C1 segment of cervical spinal cord (tissue), 14 donors: ENCODE measurements at places on chromosomes 11 and 22.

- DNase-seq: no peak
These were observed 293.9 kb downstream of the GUCY1A2 start for GRCh38 chr11:106724293-106724892.

DNA sequence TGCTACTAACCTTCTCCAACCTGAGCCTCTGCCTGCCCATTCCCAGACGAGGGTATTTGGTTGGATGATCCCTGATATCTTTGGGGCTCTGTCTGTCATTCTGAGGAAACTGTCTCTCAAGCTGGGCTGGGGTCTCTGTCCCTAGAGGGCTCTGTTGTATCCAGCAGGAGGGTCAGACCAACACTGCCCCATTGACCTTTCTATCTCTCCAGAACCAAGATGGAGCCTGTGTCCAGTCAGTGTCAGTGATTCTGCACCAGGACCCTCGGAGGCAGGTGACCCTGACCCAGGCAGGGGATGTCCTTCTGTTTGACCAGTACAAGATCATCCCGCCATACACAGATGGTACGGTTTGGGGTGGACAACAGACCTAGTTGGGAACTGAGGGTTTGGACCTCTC, 21.9 kb downstream of the OTOG start:
- DNase-seq: no peak

DNA sequence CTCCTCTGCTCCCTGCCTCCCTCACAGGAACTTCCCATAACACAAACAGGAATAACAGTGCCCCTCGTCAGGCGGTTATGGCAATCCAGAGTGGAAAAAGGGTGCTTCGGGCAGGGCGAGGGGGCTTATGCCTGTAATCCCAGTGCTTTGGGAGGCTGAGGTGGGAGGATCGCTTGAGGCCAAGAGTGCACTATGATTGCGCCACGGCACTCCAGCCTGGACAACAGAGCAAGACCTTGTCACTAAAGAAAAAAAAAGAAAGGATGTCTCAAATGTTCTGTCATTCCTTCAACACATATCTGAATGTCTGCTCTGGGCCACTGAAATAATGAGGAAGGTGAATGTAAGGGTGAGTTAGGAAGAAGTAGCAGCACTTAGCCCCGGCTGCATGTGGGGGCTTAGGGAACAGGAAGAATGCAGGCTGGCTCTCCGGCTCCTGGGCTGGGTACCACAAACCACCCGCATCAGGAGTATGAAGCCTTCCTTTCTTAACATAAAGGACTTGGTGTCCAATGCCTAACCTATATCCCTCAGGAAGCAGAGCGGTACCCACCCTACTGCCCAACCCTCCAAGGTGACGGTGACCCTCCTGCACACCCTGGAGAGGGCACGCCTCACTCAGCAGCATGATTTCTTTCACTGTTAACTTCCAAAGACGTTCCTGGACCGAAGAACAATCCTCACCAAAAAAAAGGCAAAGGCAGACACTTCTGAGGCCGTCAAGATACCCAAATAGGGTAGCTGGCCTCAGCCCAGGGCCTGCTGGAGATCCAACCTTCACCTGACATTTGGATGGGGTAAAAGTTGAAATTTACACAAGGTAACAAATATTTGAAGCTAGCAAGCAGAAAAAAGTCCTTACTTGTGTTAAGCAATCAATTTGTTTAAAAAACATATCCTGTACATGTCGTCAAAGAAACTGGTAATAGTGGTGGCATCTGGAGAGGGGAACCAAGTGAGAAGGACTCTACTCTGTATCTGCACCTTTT, 3.8 kb downstream of the CPT1A start:
- DNase-seq: no peak

GRCh38 chr22:40659166-40659565, 20.1 kb upstream of the MCHR1 start:
- no peak for DNase-seq

DNA sequence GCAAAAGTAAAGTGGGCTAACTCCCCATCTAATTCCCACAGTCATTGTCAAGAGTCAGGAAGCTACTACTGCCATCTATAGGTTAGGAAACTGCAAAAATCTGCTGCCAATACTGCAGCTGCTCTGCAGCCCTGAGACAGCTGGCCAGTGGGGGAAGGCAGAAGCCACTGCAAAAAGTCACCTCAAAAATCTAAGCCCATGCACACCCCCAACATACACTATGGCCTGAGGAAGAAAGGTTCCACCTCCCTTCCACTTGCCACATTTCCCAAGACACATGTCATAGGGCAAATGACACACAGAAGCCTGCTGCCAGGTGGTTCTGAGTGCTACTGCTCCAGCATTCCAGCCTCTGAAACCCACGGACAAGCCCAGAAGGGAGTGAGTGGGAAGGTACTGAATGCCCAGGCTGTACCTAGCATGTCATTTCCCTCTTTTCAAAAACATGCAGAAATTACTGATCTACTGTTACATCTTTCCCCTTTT, 36.9 kb downstream of the DGCR2 start:
- DNase-seq: no peak

DNA sequence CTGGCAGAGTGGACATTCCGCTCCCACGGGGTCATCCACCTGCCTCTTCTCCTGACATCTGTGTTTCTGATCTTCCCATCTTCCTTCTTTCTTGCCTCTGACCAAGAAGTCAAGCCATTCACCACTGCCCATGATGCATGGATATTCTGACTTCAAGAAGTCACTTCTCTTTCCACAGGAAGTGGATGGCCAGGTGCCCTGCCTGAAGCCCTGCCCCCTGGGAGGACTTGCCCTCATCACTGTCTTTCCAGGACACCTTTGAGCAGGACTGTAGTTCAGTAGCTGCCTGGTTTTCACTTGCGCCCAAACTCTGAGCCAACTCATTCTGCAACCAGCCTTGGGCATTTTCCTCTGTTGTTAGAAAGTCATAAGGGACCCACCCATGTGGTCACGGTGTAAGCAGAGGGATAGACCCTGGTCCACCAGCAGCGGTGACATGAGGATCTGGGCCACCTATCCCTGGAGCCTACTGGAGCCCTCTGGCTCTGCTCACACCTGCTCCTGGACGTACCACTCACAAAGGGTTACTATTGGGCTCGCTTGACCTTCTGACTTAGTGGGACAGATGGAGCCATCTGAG, 6.9 kb downstream of the CYTH4 start:
- DNase-seq: no peak

- no peak for DNase-seq
These were observed 115.6 kb downstream of the CSTPP1 start for GRCh38 chr11:47052165-47052564.

DNA sequence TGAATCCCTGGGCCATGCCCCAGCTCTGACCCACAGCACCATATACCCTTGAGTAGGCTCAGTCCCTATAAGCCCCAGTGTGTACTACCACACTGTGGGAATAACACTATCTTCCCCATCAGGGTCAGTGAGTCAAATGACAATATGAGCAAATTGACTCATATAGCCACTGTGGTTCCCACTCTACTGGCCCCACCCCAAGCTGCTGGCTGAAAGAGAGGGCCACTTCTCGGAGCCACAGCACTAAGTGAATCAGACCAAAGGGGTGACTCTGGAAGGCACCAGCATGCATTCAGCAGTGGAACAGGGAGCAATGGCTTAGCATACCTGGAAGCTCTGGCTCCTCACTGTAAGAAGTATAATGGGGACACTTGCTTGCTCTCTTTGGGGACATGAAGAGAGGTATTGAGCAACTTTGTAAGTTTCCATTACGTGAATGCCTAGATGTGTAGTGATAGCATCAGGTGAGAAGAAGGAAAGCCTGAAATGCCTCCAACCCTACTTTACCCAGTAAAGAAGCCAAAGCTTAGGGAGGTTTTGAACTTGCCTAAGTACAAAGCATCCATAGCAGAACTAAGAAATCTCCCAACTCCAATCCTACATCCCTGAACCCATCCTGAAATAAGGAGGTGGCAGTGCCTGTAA, 13.5 kb downstream of the CD59 start:
- DNase-seq: no peak

DNA sequence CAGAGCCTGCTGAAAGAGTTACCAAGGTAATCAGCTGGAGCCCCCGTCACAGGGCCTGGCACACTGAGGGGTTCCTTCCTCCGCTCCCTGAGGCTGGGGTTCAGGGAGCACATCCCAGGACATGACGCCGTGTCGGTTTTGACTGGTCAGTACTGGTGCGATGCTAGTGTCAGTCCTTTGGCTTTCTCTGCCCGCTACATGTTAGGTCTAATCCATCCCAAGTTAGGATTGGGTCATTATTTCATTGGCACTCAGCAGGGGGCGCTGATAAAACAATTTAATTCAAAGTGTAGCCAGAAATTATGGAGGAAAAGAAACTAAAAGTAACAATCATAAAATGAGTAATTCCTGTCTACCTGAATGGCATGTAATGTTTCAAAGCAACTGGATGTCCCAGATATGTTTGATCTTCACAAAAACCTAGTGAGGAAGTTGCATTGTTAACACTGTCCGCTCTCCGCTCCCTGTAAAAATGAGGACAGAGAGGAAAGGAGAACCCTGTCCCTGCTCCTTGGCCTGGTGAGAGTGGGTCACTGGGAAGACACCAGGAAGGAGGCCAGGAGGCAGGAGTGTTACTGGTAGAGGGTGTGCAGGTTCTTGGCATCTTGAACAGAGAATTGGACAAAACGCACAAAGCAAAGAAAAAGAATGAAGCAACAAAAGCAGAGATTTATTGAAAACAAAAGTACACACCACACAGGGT, 27.1 kb downstream of the TSKU start:
- DNase-seq: no peak

DNA sequence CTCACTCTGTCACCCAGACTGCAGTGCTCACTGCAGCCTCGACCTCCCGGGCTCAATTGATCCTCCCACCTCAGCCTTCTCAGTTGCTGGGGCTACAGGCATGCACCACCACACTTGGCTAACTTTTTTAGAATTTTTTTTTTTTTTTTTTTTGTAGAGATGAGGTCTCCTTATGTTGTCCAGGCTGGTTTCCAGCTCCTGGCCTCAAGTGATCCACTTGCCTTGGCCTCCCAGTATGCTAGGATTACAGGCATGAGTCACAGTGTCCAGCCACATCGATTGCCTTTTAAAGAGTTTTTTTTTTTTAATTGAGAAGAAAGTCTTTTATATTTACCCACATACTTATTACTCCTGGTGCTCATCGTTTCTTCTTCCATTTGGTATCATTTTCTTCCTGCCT, 30.0 kb downstream of the PARVG start:
- DNase-seq: no peak

DNA sequence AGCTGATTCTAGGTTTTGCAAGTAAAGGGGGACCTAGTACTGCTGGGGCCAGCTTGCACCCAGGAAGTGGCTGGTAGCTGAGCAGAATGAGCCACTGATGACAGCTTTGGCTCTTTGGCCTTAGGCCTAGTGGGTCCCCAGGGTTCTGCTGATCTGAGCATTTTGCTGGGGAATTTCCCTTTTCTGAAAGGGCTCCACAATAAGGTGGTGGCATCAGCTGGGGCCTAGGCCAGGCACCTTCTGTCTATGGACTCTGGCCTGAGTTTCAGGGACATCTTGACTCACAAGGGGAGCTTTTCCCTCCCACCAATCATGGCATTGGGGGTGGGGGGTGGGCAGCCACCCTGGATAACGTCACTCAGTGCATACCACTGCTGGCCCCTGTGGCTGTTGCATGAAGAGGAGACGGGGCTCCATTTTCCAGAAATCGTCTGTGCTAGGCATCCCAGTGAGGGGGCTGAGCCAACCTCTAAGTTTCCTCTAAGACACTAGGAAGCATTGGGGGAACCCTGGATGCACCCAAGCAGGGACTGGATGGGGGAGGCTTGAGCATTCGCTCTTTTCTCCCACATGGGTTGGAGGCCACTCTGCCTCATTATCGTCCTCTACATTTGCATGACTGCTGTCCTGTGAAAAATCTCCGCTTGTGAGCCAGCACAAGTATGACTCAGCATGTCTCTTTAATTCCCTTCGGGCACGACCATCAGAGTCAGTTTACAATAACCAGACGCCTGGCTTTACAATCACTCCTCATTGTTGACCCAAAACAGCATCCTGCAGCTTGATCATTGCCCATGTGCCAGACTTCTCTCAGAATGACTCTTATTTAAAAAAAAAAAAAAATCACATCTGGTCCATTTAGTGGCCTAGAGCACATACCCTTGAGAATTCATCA, 145.0 kb upstream of the THY1 start:
- no peak for DNase-seq

- DNase-seq: no peak
These were observed 46.4 kb upstream of the MUC15 start for GRCh38 chr11:26618441-26618840.

- no peak for DNase-seq
These were observed 128.9 kb downstream of the CCDC34 start for GRCh38 chr11:27234043-27234668.
